ENCODE measurements at places on chromosomes 12 and 14. TPM values are rescaled to one million over a fixed set of nuclear protein-coding genes. Genes with fewer than 3 reads are reported as not detected.

- no peak for DNase-seq
- H3K4me1 ChIP-seq = peaks cover 58% of the 10 kb centered on the region
- H3K36me3 ChIP-seq = peaks cover 1% of the 10 kb centered on the region
These were observed 1.7 kb downstream of the GATC start for GRCh38 chr12:120447992-120448391.

Gene ATP2A2
- total RNA-seq = 52.7 TPM

Gene FOXM1
- total RNA-seq = 0.52 TPM

GRCh38 chr12:5227708-5228373, 184.2 kb downstream of the KCNA5 start:
- H3K27me3 ChIP-seq = no peaks in the 10 kb centered on the region
- no peaks in the 10 kb centered on the region for H3K4me1 ChIP-seq
- H3K27ac ChIP-seq = no peak overlapping the region
- H3K4me3 ChIP-seq = no peak overlapping the region
- DNase-seq = no peak

Gene ZNF740
- 21.4 TPM for total RNA-seq

DNA sequence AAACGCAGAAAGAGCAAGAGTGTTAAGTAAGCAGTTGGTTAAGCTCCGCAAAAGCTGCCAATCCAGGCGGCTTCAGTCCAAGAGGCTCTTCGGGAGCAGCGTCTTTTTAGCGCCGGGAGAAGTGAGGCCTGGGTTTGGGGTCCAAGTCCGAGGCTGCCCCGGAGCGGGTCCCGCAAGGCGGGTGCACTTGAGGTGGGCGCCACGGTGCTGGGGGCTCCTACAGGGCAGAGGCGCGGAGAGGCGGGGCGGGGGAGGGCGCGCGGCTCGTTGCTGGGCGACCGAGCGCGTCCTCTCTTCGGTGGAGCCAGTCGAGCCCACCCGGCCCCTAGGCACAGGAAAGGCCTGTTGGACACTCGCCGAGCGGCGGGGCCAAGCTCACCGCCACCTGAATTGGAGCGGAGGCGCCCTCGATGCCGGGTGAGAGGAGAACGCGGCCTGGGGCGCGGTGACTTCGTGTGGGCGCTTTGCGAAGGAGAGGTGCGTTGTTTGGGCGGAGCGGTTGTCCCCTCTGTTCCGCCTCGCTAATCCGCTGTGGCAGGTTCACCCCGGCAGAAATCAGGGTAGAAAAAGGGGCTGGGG, 15.6 kb downstream of the TTC6 start:
- H3K27ac ChIP-seq = no peak overlapping the region
- no peaks in the 10 kb centered on the region for H3K4me1 ChIP-seq
- no peak overlapping the region for H3K4me3 ChIP-seq
- no peaks in the 10 kb centered on the region for H3K36me3 ChIP-seq
- no peak for DNase-seq
- no peaks in the 10 kb centered on the region for H3K27me3 ChIP-seq

DNA sequence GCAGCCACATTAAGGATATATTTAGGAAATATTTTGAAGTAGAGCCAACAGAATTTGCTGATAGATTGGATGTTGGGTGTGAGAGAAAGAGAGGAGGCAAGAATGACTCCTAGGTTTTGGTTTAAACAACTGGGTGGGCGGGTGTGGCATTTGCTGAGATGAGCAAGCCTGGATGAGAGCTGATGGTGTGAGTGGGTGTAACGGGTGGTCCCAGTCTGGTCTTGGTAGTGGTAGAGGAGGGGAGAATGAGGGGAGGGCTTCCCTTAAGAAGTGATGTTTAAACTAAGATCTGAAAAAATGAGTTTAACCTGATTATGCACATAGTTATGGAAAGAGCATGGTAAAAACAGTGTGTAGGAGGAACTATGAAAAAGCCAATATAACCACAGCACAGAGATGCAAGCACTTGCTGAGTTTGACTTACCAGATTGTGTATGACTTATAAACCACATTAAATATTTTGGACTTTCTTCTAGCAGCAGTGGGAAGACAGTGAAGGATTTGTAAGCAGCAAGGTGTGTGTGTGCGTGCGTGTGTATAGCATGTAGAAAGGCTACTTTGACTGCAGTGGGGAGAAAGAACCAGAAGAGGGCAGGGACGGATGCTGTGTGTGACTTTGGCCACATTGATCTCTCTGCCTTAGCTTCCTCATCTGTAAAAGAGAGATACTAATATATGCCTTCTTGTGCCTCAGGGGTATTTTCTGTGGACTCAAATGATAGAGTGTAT, 139.7 kb downstream of the PRIMA1 start:
- H3K4me1 ChIP-seq = no peaks in the 10 kb centered on the region
- H3K27me3 ChIP-seq = no peaks in the 10 kb centered on the region
- no peak overlapping the region for H3K4me3 ChIP-seq
- no peaks in the 10 kb centered on the region for H3K36me3 ChIP-seq
- DNase-seq = no peak

- H3K4me1 ChIP-seq = peaks cover 17% of the 10 kb centered on the region
- no peaks in the 10 kb centered on the region for H3K36me3 ChIP-seq
These were observed 6.7 kb downstream of the NR4A1 start for GRCh38 chr12:52057638-52058576.

GRCh38 chr12:24479131-24479530, 469.8 kb downstream of the BCAT1 start:
- H3K4me1 ChIP-seq = no peaks in the 10 kb centered on the region
- no peak overlapping the region for H3K4me3 ChIP-seq
- H3K36me3 ChIP-seq = no peaks in the 10 kb centered on the region
- no peak overlapping the region for H3K27ac ChIP-seq
- H3K27me3 ChIP-seq = no peaks in the 10 kb centered on the region

Measured in body of pancreas (tissue), 4 donors.